Effector CD4-positive, alpha-beta T cell (primary cell): ENCODE measurements at places on chromosomes 3 and 15.
A peak's percentile ranks its signal among the peaks of the same experiment; 100 is the strongest.

GRCh38 chr3:188380252-188380651 lies 226.3 kb downstream of the LPP start:
- DNase-seq = no peak

GRCh38 chr3:106355873-106356272 lies 487.1 kb upstream of the CBLB start:
- no peak for DNase-seq

- no peak for DNase-seq
Measured at GRCh38 chr15:33393546-33393945, 82.8 kb downstream of the RYR3 start.

- DNase-seq = no peak
Measured at GRCh38 chr3:155364492-155364891, 71.0 kb upstream of the STRIT1 start.

DNA sequence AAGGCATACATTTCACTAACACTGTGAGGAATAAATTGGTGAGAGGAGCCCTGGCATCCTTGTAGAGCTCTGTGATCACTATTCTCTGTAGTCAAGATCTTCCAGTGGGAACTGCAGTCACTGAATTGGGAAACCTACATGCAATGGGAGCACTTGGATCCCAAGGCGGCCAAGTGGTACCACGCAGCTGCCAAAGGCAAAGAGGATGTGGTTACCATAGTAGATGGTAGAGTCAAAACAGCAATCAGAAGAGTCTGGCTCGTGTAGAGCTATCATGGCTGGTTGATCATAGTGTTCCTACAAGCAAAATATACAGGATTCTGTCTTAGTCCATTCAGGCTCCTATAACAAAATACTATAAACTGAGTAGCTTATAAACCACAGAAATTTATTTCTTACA lies 849.7 kb downstream of the ROBO2 start:
- no peak for DNase-seq

DNA sequence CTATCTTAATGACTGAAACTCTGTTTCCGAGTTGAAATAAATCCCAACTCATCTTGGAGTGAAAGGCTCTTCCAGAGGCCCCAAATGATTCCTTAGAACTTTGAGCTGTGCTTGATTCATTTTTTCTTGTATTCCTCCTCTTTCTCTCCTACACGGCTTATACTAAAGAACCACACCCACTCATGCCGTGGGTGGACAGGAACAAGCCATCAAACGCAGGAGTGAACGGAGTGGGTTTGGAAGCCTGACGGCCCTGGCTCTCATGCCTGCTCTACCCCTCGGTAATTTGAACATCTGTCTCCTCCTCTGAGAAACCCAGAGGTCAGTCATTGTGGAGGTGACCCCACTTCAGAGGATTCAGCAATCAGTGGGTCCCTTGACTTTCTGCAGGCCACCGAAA lies 236.5 kb downstream of the AGBL1 start:
- no peak for DNase-seq

- no peak for DNase-seq
Measured at GRCh38 chr3:154152741-154153140, 31.6 kb downstream of the ARHGEF26 start.

- no peak for DNase-seq
Measured at GRCh38 chr3:186798239-186798874, 7.9 kb downstream of the RFC4 start.

DNA sequence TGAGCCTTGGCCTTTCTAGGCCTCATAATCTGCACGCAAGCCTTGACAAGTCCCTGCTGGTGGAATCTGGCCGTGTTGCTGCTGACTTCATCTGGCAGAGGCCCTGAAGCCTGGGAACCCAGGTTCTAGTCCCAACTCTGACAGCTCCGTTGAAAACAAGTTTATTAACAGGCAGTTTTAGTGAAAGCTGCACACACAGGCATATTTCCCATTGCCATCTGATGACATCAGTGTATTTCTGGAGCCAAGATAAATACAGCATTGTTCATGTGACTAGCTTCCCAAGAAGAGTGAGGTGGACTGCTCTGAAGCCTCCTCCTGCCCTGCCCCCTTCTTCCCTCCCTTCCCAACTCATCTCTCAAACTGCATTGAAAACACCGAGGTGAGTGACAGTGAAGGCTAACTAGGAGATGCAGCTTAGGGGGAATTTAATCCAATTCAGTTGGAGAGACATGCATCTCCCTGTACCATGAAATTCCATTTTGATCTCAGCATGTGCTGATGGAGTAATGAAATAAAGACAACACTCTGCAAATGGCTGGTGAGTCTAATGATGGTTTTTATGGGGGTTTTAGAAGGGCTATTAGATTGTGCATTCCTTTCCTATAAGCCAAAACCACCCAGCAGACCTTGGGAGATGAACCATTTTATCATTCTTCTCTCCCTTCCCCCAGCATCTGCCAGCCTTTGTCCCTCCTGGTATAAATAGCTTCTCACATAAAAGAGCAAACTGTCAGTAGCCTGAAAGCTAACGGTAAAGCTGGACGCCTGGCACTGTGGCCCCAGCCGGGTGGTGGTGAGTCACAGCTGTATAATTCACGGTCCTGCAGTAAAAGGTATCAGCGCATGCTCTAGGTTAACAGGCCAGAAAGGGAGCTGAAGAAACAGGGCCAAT lies 38.0 kb downstream of the PRICKLE2 start:
- DNase-seq = no peak

DNA sequence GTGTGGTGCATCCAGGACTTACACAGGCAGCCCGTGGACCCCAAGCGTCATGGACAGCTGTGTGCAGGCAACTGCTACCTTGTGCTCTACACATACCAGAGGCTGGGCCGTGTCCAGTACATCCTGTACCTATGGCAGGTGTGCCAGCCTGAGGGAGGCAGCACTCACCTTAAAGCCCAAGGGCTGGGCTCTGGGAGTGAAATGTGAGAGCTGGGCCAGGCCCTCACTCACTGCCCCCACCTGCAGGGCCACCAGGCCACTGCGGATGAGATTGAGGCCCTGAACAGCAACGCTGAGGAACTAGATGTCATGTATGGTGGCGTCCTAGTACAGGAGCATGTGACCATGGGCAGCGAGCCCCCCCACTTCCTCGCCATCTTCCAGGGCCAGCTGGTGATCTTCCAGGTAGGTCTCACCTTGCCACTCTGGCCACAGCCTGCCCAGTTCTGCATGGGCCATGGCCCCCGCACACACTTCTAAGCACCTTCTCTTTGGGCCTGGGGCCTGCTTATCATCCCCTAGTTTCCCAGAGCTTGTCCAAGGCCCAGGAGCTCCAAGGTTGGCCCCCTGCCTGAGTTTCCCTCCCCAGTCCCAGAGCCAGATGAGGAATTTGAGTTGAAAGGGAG lies 11.0 kb downstream of the VILL start:
- DNase-seq = peak; percentile 1

- no peak for DNase-seq
Measured at GRCh38 chr15:85568261-85568808, 187.9 kb downstream of the AKAP13 start.

- DNase-seq = no peak
Measured at GRCh38 chr3:119333773-119334509, 39.8 kb downstream of the ARHGAP31 start.

DNA sequence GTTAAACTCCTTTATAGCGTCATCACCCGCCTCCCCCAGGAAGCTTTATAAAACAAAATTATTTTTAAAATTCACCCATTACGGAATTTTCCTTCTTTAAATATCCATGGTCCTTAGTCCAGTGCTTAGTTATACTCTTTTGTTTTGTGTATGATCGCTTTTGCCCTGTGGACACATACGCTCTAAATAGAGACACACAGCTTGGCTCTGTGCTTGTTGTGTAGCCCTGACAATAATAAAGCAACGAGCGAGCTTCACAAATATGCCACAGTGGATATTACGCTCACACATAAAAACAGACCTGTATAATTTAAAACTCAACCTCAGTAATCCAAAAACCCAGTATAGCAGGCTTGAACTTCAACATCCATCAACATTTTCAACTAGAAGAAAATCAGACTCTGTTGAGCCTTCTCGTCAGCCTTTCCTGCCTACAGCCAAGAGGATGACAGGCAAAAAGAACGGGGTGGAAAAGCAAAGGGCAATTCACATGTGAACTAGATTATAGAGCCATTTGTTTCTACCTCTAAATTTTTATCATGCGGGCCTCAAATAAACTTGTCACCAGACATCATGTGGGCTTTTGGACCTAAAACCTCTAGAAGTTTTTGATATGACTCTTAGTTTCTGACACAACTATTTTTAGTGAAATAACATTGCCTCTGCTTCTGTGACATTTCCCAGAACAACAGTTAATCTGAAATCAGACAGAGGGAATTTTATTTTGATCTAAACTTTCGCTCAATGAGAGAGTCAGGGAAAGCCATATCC lies 89.6 kb upstream of the THBS1 start:
- no peak for DNase-seq

DNA sequence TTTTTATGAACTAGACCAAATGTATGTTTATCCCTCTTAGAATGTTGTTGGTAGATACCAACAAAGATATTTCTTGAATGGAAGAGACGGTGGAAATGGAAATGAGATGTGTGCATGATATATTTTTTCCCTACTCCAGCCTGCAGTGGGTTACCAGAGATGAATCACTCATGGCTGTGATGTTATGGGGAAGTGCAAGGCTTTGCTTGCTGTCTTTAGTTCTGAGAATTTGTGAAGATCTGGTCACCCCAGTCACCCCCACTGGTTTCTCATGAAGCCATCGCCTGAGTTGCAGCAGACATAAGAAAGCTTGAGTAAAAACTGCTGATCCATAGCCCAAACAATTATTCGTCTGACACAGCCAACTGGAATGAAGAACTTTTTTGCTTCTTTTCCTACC lies 78.1 kb upstream of the EOMES start:
- no peak for DNase-seq

DNA sequence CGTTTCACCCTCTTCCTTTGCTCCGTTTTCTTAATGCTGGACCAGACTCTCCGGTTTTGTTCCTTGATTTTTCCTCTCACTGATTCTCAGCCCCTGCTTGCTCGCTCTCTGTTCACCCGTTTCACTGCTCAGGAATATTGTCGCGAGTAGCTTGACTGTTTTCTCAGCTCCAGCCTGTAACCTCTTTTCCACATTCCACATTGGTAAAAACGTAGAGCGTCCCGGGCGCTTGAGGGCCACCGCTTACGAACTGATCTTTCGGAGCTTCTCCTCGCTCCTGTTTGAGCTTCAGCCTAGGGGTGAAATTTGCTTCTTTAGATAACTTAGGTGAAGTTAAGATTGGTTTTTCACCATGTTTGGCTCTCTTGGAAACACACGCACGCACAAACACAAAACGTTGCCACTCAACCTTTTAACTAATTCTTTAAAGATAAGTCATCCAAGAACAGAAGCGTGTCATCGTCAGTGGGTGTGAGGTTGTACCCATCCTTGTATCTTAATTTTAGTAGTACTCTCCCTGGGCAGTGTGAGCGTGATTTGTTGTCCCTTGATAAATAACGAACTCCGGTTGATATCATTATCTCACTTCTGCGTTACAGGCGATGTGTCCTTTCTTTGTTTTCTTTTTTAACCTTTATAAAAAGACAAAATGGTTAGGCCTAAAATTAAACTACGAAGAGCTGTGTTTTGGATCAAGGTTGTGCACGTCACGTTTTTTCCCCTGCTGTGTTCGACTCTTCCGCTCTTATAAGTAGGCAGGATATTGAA lies 1.0 kb downstream of the PAK2 start:
- DNase-seq = peak; percentile 9

- DNase-seq = no peak
Measured at GRCh38 chr3:115713284-115713683, 90.0 kb downstream of the GAP43 start.

- DNase-seq = peak; percentile 2
Measured at GRCh38 chr15:64355348-64355943, 527 bp downstream of the CSNK1G1 start.

DNA sequence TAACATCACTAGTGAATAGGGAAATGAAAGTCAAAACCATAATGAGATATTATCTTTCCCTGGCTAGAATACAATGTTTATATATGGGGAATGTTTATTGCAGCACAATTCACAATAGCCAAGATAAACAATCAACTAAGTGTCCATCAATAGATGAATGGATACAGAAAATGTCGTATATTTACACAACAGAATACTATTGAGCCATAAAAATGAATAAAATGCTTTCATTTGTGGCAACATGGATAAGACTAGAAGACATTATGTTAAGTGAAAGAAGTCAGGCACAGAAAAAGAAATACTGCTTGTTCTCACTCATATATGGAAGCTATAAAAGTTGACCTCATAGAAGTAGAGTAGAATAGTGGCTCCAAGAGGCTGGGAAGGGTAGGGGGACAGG lies 65.2 kb downstream of the SLC9C1 start:
- no peak for DNase-seq

- no peak for DNase-seq
Measured at GRCh38 chr15:45449395-45449794, 71.1 kb upstream of the GATM start.

GRCh38 chr15:67307156-67307555 lies 52.6 kb downstream of the IQCH start:
- DNase-seq = no peak

DNA sequence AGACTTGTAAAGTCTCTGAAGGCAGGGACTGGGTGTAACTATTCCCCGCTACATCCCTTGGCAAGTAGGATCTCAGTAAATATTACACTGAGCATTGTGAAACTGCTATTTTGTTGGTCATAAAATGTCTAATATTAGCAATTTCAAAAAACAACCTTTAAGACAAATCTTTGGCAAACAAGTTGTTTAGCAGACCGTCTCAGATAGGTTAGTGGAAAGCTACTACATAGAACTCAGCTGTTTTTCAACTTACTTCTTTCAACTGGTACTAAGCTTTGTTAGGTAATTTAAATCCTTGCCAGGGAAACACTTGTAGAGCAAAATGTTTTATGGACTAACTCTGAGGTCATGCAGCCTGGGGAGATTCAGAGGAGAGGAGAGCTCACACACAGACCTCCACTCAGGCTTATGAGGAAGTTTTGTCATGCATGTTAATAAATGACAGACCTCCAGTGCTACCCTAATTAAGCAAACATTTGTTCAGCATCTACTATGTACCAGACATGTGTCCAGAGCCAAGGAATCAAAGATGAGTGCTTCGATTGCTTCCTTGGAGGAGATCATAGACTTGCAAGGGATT lies 61.6 kb upstream of the STAC start:
- no peak for DNase-seq

GRCh38 chr15:60392601-60392985 lies 5.2 kb downstream of the ANXA2 start:
- peak; percentile 13 for DNase-seq
